MG63 (cell line): ENCODE measurements at places on chromosomes 3 and 15.

DNA sequence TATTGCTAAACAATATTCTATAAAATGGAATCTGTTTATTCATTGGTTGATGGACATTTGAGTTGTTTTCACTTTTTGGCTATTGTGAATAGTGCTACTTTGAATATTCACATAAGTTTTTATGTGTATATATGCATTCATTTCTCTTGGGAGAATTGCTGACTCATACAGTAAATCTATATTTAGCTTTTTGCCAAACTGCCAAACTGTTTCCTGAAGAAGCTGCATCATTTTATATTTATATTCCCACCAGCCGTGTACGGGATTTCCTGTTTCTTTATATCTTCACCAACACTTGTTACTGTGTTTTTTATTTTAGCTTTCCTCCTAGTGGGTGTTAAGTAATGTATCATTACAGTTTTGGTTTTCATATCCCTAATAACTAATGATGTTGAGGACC is 12.5 kb upstream of the TCAIM start:
- no peak for DNase-seq

GRCh38 chr3:14803101-14803980 is 15.4 kb upstream of the FGD5 start:
- no peak for DNase-seq

DNA sequence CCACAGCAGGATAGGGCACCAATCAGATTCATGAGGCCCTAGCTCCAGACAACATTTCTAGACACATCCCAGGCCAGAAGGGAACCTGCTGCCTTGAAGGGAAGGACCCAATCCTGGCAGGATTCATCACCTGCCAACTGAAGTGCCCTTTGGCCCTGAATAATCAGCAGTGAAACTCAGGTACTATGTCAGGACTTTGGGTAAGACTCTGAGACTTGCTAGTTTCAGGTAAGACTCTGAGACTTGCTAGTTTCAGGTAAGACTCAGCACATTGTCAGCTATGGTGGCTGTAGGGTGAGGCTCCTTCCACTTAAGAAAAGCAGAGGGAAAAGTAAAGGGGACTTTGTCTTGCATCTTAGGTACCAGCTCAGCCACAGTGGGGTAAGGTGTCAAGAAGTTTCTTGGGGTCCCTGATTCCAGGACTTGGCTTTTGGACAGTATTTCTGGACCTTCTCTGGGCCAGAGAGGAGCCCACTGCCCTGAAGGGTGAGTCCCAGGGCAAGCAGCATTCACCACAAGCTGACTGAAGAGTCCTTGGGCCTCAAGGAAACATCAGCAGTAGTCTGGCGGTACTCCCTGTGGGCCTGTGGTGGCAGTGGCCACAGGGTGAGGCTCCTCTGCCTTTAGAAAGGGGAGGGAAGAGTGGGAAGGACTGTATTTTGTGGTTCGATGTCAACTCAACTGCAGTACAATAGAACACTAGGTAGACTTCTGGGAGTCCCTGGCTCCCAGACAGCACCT is 13.7 kb upstream of the COL8A1 start:
- no peak for DNase-seq

DNA sequence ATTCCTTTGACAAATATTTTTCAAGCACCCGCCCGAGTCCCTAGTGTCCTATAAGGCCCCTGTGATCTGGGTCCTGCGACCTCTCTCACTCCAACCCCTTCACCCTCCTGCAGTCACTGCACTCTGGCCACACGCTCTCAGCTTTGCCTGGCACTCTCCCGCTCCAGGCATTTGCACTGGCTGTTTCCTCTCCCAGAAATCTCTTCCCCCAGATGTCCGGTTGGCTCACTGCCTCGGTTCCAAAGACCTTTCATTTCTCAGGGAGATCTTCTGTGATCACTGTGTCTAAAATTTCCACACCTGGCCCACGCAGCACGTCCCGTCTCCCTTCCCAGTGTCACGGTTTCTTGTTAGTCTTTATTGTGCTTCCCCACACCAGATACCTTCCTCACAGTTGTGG is 97.4 kb downstream of the WNT7A start:
- DNase-seq: peak; percentile 11
